ENCODE measurements at places on chromosomes 6 and 20. TPM values are rescaled to one million over a fixed set of nuclear protein-coding genes. Genes with fewer than 3 reads are reported as not detected.
A peak's percentile ranks its signal among the peaks of the same experiment; 100 is the strongest.

GRCh38 chr6:7424967-7425807 lies 35.6 kb downstream of the RIOK1 start:
- H3K4me1 ChIP-seq: no peaks in the 10 kb centered on the region
- H3K27me3 ChIP-seq: no peaks in the 10 kb centered on the region
- no peak for DNase-seq
- H3K4me3 ChIP-seq: no peak overlapping the region
- no peaks in the 10 kb centered on the region for H3K36me3 ChIP-seq
- no peak overlapping the region for H3K27ac ChIP-seq

DNA sequence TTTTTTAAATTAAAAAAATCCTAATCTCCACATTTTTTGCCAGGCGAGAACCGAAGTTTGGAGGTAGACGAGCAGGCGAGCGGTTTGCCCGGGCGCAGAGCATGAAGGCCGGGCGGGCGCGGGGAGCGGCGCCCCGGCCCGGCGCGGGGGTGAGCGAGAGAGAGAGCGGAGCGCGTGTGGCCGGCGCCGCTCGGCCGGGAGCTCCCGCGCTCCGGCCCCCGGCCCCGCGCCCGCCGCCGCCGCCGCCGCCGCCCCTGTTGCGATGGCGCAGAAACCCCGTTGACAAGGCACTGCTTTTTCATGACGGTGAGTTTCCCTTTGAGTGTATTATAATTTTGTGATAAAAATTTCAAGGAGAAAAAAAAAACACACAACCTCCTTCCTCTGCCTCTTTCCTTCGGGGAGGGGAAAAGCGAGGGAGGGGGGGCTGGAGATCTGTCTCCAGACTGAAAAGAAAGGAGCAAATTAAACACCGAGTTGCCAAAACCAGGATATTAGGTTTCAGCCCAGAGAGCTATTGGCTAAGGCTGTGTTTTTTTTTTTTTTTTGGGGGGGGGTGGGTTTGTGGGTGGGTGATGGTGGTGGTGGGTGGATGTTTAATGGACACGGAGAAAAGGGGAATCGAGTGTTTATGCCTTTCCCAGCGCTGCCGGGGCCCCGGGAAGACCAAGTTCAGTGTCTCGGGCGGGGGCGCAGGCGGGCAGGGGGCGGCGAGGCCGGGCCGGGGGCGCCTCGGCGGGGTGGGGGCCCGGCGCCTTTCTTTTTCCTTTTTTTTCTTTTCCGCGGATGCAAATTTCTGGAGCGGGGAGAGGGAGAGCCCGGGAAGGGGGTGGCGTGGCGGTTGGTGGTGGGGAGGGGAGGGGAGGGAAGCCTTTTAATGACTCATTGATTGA lies at the start of gene BICRAL:
Gene BICRAL (plus strand): TSS at position 257 of the 893 bp plus-strand sequence. CDS start 39,971 bp downstream, outside the sequence.
- H3K27ac ChIP-seq: peak within 1 kb of the TSS; percentile 100
- peaks cover 22% of the 10 kb centered on the region for H3K4me1 ChIP-seq
- no peaks in the 10 kb centered on the region for H3K36me3 ChIP-seq
- DNase-seq: peak; percentile 75
- H3K4me3 ChIP-seq: peak within 1 kb of the TSS; percentile 95

DNA sequence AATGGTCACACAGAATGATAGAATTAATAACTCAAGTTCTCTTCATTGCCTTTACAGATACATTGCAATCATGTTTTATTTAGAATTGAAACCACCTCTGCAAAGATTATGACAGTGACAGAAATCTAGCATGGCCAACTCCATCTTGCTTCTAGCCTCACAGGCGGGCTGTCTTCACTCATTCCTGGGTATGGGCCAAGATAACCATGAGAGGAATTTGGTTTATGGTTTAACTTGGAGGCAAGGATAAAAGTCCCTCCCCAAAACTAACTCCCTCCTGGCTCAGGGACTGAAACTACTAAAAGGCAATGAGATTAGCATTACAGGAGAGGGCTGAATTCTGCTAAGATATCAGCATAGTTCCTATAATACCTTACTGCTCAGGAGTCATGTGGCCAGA lies 95.2 kb upstream of the CST7 start:
- H3K4me1 ChIP-seq: no peaks in the 10 kb centered on the region
- H3K36me3 ChIP-seq: no peaks in the 10 kb centered on the region
- no peak overlapping the region for H3K27ac ChIP-seq
- no peak overlapping the region for H3K4me3 ChIP-seq

DNA sequence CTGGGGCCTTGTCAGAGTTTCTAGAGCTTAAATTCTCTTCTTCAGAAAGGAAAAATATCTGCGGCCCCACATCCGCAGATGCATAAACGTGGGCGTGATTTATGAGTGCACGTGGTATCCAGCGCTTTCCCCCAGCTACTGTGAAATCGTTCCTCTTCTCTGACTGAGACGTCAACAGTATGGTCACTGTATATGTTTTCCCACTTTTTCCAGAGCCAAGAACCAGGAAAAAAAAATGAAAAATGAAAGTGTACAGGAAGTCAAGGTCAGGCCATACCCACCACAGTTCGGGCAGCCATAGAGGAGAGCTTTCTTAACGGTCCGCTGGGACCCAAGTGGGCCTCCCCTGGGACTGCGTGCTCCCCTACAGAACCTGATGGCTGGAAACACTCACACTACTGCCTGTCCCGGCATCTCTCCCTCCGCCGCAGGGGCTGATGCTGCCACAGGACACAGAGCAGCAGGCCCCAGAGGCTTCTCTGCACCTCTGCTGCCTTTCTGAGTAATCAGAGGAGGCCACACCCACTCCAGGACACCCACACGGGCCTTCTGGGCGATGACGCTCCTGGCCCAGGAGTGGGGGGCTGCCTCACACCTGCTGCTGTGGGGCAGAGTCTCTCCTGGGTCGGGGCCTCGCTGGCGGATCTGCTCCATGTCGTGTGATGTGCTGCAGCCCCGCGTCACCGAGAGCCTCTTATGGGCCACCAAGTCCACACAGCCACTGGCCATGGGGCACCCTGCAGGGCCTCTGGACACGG lies 16.4 kb upstream of the STX16 start:
- H3K27ac ChIP-seq: no peak overlapping the region
- DNase-seq: peak; percentile 57
- no peaks in the 10 kb centered on the region for H3K27me3 ChIP-seq
- H3K4me3 ChIP-seq: no peak overlapping the region
- H3K4me1 ChIP-seq: no peaks in the 10 kb centered on the region

SNAP25 gene
- 1.9 TPM for total RNA-seq

- H3K27ac ChIP-seq: no peak overlapping the region
- no peak overlapping the region for H3K4me3 ChIP-seq
- no peaks in the 10 kb centered on the region for H3K27me3 ChIP-seq
Observed at GRCh38 chr6:123635144-123635543, 1.6 kb downstream of the TRDN start.

GRCh38 chr20:945841-946240 lies 29.7 kb upstream of the ANGPT4 start:
- H3K4me1 ChIP-seq: no peaks in the 10 kb centered on the region
- DNase-seq: no peak
- H3K36me3 ChIP-seq: no peaks in the 10 kb centered on the region
- no peak overlapping the region for H3K4me3 ChIP-seq
- no peaks in the 10 kb centered on the region for H3K27me3 ChIP-seq

- H3K4me3 ChIP-seq: peak overlapping the region; percentile 97
- no peaks in the 10 kb centered on the region for H3K27me3 ChIP-seq
- no peaks in the 10 kb centered on the region for H3K36me3 ChIP-seq
- peak overlapping the region; percentile 91 for H3K27ac ChIP-seq
Observed at GRCh38 chr6:34390531-34391472, 1.7 kb downstream of the NUDT3 start.

- H3K4me3 ChIP-seq: no peak overlapping the region
- no peak overlapping the region for H3K27ac ChIP-seq
- H3K27me3 ChIP-seq: no peaks in the 10 kb centered on the region
- no peaks in the 10 kb centered on the region for H3K36me3 ChIP-seq
- H3K4me1 ChIP-seq: no peaks in the 10 kb centered on the region
- no peak for DNase-seq
Observed at GRCh38 chr6:133873538-133873937, 15.4 kb upstream of the TCF21 start.

SLC35D3 gene
- total RNA-seq: not detected

- no peak for DNase-seq
- H3K4me3 ChIP-seq: no peak overlapping the region
- peaks cover 3% of the 10 kb centered on the region for H3K4me1 ChIP-seq
- H3K36me3 ChIP-seq: peaks cover 21% of the 10 kb centered on the region
- H3K27ac ChIP-seq: no peak overlapping the region
Observed at GRCh38 chr20:37385176-37385575, 39.2 kb downstream of the SRC start.

DNA sequence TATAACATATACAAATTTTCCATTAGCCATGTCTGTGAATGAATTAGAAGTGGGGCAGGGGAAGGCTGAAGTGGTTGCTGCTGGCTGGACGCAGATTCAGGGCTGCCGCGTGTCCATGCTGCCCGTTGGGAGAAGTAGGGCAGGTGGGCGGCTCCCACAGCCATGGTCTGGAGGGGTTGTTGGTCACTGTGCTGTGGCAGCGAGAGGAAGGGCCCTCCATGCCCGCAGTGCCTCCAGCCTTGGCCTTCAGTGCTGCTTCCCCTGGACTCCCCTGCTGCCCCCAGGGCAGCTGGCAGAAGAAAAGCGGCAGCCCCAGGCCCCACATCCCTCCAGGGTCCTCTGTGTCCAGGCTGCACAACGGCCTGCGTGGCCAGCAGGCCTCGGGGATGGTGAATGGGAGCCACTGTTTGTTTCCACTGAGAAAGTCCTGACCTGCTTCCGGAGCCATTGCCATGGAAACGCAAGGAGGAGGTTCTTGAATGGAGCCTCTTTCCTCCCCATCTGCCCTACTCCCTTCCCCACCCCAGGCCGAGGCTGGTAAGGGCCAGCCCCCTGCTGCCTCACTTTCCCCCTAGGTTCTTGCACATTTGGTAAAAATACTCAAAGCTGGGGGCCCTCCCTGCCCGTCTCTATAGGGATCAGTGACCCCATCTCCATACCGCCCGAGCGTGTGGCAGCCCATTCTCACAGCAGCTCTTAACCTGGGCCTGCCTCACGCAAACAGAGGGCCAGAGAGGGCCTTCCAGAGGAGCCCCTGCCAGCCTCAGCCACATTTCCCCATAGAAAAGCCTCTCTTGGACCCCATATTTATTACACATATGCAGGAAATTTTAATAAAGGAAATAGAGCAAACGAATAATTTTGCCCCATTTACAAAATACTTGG lies 113.3 kb downstream of the SASH1 start:
- H3K4me3 ChIP-seq: no peak overlapping the region
- no peak overlapping the region for H3K27ac ChIP-seq
- no peaks in the 10 kb centered on the region for H3K27me3 ChIP-seq
- H3K36me3 ChIP-seq: no peaks in the 10 kb centered on the region
- no peak for DNase-seq

GRCh38 chr6:85353012-85353411 lies 96.9 kb upstream of the NT5E start:
- no peak overlapping the region for H3K4me3 ChIP-seq
- H3K27me3 ChIP-seq: no peaks in the 10 kb centered on the region
- no peak overlapping the region for H3K27ac ChIP-seq
- H3K36me3 ChIP-seq: no peaks in the 10 kb centered on the region

DNA sequence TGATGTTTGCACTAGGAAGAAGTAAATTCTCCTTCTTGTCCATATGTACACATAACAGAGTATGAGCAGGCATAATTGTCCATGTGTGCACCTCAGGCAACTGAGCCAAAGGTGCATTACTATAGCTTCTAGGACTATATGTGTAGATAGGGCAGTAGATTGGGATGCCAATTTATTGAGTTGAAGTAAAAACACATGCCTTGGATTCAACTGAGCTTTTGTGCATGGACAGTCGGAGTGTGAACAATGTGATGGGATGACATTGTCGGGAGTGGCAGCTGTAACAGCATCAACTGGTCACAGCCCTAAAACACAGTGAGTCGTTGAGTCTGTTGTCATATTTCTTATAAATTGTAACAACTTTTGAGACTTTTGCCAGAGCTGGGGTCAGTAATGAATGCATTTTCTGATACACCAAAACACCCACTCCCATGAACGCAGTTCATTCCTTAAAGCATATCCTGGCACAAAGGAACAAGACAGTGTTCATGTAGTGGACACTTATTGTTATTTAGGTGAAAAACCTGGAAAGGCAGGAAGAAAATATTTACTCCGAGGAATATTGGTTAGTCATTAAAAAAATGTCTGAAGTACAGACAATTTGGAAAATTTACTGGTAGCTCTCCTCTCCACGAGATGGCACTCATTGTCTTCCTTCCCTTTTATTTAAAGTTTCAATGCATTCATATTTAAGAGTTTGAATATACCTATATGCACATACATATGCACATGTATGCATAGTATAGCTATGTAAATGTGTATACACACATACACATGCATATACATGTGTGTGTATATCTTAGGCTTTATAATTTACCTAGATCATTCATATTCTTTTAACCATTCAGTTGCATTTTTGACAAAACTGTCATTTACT lies 302.0 kb upstream of the STXBP5 start:
- no peak for DNase-seq
- H3K4me3 ChIP-seq: no peak overlapping the region
- no peaks in the 10 kb centered on the region for H3K27me3 ChIP-seq
- no peaks in the 10 kb centered on the region for H3K36me3 ChIP-seq
- H3K27ac ChIP-seq: no peak overlapping the region

DNA sequence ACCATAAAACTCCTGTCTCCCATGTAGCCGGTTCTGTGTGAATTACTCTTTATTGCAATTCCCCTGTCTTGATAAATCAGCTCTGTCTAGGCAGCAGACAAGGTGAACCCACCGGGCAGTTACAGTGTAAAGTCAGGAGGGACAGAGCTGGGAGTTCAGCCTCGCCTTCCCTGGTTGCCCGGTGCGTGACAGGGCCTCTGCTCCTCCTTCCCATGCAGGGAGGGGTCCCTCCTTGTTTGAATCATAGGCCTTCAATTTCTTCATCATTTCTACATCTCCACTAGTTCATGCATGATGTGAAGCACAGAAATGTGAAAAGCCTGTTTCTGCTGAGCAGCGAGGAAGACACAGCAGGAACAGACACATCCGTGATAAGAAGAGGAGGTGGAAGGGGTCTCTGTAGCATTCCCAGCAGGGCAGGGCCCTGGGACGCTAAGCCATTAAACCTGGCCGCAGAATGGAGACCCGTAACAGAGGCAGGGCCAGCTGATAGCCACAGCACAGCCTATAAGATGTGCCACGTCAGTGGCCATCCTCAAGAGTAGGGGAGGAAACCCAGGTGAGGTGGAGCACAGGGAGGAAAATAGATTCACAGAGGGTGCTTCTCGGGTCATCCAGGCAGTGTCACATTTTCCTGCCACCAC lies 106.7 kb upstream of the CST7 start:
- no peak overlapping the region for H3K27ac ChIP-seq
- peaks cover 4% of the 10 kb centered on the region for H3K4me1 ChIP-seq
- H3K27me3 ChIP-seq: no peaks in the 10 kb centered on the region
- H3K4me3 ChIP-seq: no peak overlapping the region
- H3K36me3 ChIP-seq: no peaks in the 10 kb centered on the region
- DNase-seq: no peak

- H3K36me3 ChIP-seq: no peaks in the 10 kb centered on the region
- no peak overlapping the region for H3K4me3 ChIP-seq
- no peak for DNase-seq
- H3K27ac ChIP-seq: no peak overlapping the region
- H3K27me3 ChIP-seq: no peaks in the 10 kb centered on the region
Observed at GRCh38 chr6:139003751-139004150, 15.7 kb upstream of the REPS1 start.

- no peaks in the 10 kb centered on the region for H3K36me3 ChIP-seq
- no peak overlapping the region for H3K4me3 ChIP-seq
- peak overlapping the region; percentile 66 for H3K27ac ChIP-seq
- peak; percentile 83 for DNase-seq
Observed at GRCh38 chr6:139219271-139219729, 72.5 kb downstream of the TXLNB start.

- no peaks in the 10 kb centered on the region for H3K27me3 ChIP-seq
- H3K27ac ChIP-seq: no peak overlapping the region
- no peaks in the 10 kb centered on the region for H3K36me3 ChIP-seq
- no peak for DNase-seq
- H3K4me1 ChIP-seq: no peaks in the 10 kb centered on the region
Observed at GRCh38 chr6:119428633-119429032, 79.1 kb upstream of the MAN1A1 start.
